Astrocyte of the spinal cord (primary cell): ENCODE measurements at places on chromosomes 13 and 19.

DNA sequence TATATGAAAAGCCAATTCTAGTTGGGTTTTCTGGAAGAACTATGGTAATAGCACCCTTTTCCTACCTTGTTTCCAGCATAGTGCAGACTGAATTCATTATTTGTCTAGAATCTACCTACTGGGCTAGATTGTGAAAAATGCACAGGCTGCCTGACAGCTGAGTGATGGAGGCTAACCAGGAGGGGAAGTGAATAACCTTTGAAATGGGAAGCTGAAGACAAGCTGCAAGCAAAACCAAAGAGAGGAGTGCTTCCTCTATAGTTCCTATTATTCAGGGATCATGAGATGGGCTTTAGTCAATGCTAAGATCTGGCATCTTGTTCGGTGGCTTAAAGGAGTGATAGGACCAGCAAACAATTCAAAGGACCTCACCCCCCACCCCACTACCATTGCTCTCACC is 26.9 kb downstream of the MZT1 start:
- DNase-seq = no peak

- no peak for DNase-seq
These were observed 407.8 kb downstream of the LIG4 start for GRCh38 chr13:107807306-107808073.

- no peak for DNase-seq
These were observed 177.9 kb downstream of the COL4A1 start for GRCh38 chr13:110129076-110129475.

GRCh38 chr13:97538203-97538602 is 104.2 kb downstream of the RAP2A start:
- no peak for DNase-seq

DNA sequence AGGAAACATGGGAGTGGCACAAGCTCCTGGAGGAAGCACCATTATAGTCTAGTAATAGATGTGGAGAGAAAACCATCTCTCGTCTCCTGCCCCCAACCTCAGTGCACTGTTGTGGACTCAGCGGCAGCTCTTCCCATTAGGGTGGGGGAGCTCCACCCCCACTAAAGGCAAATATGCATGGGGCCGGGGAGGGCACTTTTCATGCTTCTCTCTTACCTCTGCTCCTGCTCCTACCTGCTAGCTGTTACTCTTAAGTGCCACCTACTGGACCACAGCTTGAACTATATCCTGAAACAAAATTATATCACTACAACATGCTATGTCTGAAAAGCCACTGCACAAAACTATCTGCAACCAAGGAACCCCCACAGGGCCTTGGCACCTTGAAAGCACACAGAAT is 112.6 kb upstream of the DACH1 start:
- DNase-seq = peak; percentile 5

DNA sequence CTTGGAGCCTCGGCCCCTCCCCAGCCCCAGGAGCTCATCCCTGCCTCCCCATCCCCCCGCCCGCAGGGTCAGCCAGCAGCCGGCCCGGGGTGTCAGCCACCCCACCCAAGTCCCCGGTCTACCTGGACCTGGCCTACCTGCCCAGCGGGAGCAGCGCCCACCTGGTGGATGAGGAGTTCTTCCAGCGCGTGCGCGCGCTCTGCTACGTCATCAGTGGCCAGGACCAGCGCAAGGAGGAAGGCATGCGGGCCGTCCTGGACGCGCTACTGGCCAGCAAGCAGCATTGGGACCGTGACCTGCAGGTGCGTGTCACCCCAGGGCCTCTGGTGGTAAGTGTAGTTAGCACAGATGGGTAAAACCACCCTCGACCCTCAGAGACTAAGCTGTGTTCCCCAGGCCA is 13.8 kb downstream of the MAP1S start:
- DNase-seq = no peak

GRCh38 chr13:99657848-99658260 is 156.6 kb downstream of the TM9SF2 start:
- DNase-seq = peak; percentile 54

- peak; percentile 85 for DNase-seq
These were observed at the start of gene ZNF709 for GRCh38 chr19:12484371-12485051. TSS of gene ZNF709 (minus strand) at chr19:12484816. CDS start at chr19:12484657, 159 bp downstream.

GRCh38 chr13:48769107-48769704 is 115.5 kb downstream of the CYSLTR2 start:
- peak; percentile 92 for DNase-seq

- DNase-seq = no peak
These were observed 2.2 kb downstream of the CEACAM19 start for GRCh38 chr19:44673510-44673909.
